Esophagus muscularis mucosa (tissue), 4 donors: ENCODE measurements at places on chromosomes 13 and 19. TPM values are rescaled to one million over a fixed set of nuclear protein-coding genes. Genes with fewer than 3 reads are reported as not detected.

DNA sequence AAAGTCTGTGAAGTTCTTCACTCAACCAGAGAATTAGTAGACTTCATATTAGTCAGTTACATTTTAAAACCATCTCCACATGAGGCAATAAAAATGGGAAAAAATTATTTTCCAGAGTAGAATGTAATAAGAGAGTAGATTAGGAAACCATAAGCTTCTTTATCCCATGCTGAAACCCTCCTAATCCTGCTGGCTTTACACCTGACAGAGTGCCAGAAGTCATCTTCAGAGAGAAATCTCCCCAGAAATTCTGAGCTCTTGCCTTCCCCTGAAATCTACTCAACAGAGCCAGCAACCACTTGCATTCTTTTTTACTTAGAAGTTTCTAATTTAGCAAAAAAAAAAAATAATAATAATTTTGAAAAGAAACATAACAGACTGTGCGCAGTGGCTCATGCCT lies 279.9 kb downstream of the NHLRC3 start:
- no peak overlapping the region for H3K27ac ChIP-seq
- DNase-seq = no peak
- peaks cover 50% of the 10 kb centered on the region for H3K4me1 ChIP-seq
- H3K4me3 ChIP-seq = no peak overlapping the region
- H3K27me3 ChIP-seq = no peaks in the 10 kb centered on the region
- no peaks in the 10 kb centered on the region for H3K36me3 ChIP-seq

GRCh38 chr13:67048084-67048820 lies 181.9 kb downstream of the PCDH9 start:
- no peaks in the 10 kb centered on the region for H3K36me3 ChIP-seq
- no peak for DNase-seq
- H3K27ac ChIP-seq = no peak overlapping the region

DNA sequence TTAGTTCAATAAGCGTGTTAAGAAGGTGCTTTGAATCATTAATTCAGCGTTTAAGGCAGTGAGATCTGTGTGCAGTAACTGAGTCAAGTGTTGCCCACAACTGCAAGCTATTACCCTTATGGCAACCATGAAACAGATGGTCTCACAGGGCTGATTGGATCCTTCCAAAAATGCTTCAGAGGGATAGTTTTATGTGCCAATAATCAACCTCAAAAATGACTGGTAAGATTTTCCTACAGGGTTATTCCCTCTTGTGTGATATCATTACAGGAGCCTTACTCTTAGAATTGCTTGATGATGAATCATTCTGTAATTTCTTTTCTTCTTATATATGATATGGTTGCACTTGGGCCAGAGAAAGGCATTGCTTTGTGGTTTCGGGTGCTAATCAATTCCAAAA lies 1299.2 kb upstream of the ATXN8OS start:
- no peak overlapping the region for H3K27ac ChIP-seq
- no peaks in the 10 kb centered on the region for H3K4me1 ChIP-seq
- no peaks in the 10 kb centered on the region for H3K27me3 ChIP-seq
- DNase-seq = no peak
- no peaks in the 10 kb centered on the region for H3K36me3 ChIP-seq

DMWD gene
- 64.8 TPM for total RNA-seq

GRCh38 chr13:114104655-114105520 lies 27.5 kb downstream of the RASA3 start:
- H3K4me1 ChIP-seq = peaks cover 69% of the 10 kb centered on the region
- no peak for DNase-seq
- no peak overlapping the region for H3K4me3 ChIP-seq

MADCAM1 gene
- total RNA-seq = not detected

PRKCG gene
- not detected for total RNA-seq

PGLYRP1 gene
- total RNA-seq = not detected

SARS2 gene
- 6.8 TPM for total RNA-seq

LCP1 gene
- total RNA-seq = 11.9 TPM

- H3K27ac ChIP-seq = no peak overlapping the region
- no peaks in the 10 kb centered on the region for H3K36me3 ChIP-seq
- H3K4me1 ChIP-seq = peaks cover 23% of the 10 kb centered on the region
- no peak overlapping the region for H3K4me3 ChIP-seq
- DNase-seq = no peak
Observed at GRCh38 chr13:74064805-74065312, 69.3 kb downstream of the KLF12 start.

GRCh38 chr13:44617648-44618047 lies 41.5 kb upstream of the TSC22D1 start:
- H3K4me1 ChIP-seq = no peaks in the 10 kb centered on the region
- H3K36me3 ChIP-seq = no peaks in the 10 kb centered on the region
- H3K4me3 ChIP-seq = no peak overlapping the region
- DNase-seq = no peak
- H3K27ac ChIP-seq = no peak overlapping the region
- H3K27me3 ChIP-seq = no peaks in the 10 kb centered on the region

GRCh38 chr13:77515785-77516184 lies 19.7 kb upstream of the SCEL start:
- no peak overlapping the region for H3K27ac ChIP-seq
- no peak overlapping the region for H3K4me3 ChIP-seq
- no peak for DNase-seq
- H3K36me3 ChIP-seq = no peaks in the 10 kb centered on the region

EMP3 gene
- total RNA-seq = 59.8 TPM

GRCh38 chr13:53343361-53343744 lies 314.7 kb downstream of the OLFM4 start:
- no peaks in the 10 kb centered on the region for H3K27me3 ChIP-seq
- no peaks in the 10 kb centered on the region for H3K4me1 ChIP-seq
- H3K27ac ChIP-seq = no peak overlapping the region
- H3K36me3 ChIP-seq = no peaks in the 10 kb centered on the region
- DNase-seq = no peak
- H3K4me3 ChIP-seq = no peak overlapping the region

DNA sequence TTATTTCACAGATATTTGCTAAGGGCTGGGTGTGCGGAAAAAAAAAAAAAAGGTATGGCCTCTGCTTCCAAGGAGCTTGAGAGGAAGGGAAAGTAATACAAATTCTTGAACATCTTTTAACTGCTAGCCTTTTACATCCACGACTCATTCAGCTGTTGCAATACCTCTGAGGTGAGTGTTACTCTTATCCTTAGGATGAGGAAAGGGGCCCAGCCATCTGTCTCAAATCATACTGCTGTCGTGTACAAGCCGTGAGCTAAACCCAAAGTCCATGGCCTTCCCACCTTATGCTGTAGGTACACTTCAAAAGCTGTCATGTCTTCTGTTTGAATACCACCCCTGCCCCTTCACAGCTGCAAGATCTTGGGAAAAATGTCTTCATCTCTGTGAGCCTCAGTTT lies 146.8 kb downstream of the KCNRG start:
- no peak for DNase-seq
- H3K4me3 ChIP-seq = no peak overlapping the region
- no peaks in the 10 kb centered on the region for H3K27me3 ChIP-seq
- H3K36me3 ChIP-seq = no peaks in the 10 kb centered on the region
- H3K27ac ChIP-seq = no peak overlapping the region
- no peaks in the 10 kb centered on the region for H3K4me1 ChIP-seq

DNA sequence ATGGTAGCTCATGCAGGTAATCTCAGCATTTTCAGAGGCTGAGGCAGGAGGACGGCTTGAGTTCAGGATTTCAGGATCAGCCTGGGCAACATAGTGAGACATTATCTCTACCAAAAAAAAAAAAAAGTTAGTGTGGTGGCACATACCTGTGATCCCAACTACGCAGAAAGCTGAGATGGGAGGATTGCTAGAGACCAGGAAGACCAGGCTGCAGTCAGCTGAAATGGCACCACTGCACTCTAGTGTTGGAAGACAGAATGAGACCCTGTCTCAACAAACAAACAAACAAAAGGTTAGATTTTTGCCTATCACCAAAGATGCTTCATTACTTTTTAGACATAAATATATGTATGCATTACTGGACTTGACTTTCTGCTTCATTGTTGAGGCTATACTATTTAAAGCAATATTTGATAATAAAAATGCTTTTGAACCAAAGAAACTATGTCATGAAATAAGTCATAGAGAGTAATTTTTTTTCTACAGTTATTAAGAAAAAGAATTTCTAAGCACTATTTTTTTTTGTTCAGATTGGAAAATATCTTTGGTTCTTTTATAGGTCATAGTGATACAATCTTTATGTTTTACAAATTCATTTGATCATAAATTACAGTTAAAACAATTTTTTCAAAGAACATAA lies 1180.1 kb upstream of the ATXN8OS start:
- no peak overlapping the region for H3K4me3 ChIP-seq
- H3K27me3 ChIP-seq = no peaks in the 10 kb centered on the region
- H3K36me3 ChIP-seq = no peaks in the 10 kb centered on the region
- DNase-seq = no peak
- no peaks in the 10 kb centered on the region for H3K4me1 ChIP-seq
- H3K27ac ChIP-seq = no peak overlapping the region

- no peaks in the 10 kb centered on the region for H3K4me1 ChIP-seq
- H3K4me3 ChIP-seq = no peak overlapping the region
- H3K27me3 ChIP-seq = peaks cover 89% of the 10 kb centered on the region
- H3K36me3 ChIP-seq = no peaks in the 10 kb centered on the region
Observed at GRCh38 chr19:53041366-53041765, 3.2 kb upstream of the ERVV-2 start.

DNA sequence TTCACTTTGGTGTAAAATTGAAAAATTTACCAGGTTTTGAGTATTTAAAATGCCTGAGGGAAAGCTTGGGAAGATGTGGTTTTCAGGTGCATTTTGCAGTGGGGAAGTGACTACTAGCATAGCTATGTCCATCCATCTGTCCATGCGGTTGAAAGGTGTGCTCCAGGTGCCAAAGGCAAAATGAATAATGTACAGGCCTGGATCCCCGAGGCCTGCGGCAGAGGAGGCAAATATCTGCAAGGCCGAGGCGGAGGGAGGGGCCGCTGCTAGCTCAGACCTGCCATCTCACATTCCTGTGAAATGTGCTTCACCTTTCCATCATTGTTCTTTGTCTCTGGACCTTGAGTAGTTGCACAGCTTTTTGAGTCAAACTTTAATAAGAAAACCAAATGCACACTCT lies 65.5 kb downstream of the ERCC5 start:
- no peak for DNase-seq
- H3K36me3 ChIP-seq = no peaks in the 10 kb centered on the region
- H3K4me1 ChIP-seq = no peaks in the 10 kb centered on the region
- H3K27me3 ChIP-seq = no peaks in the 10 kb centered on the region
- H3K4me3 ChIP-seq = no peak overlapping the region
- H3K27ac ChIP-seq = no peak overlapping the region

SIGLEC5 gene
- total RNA-seq = 0.83 TPM

- H3K27ac ChIP-seq = peak overlapping the region; percentile 80
- H3K27me3 ChIP-seq = no peaks in the 10 kb centered on the region
- peaks cover 69% of the 10 kb centered on the region for H3K4me1 ChIP-seq
Observed at GRCh38 chr19:15404097-15404779, 14.6 kb downstream of the AKAP8L start.

GRCh38 chr19:53554804-53555203 lies 16.9 kb downstream of the ZNF331 start:
- no peaks in the 10 kb centered on the region for H3K27me3 ChIP-seq
- H3K27ac ChIP-seq = peak overlapping the region; percentile 90
- peaks cover 8% of the 10 kb centered on the region for H3K4me1 ChIP-seq
- H3K4me3 ChIP-seq = peak overlapping the region; percentile 55
- DNase-seq = no peak

DNA sequence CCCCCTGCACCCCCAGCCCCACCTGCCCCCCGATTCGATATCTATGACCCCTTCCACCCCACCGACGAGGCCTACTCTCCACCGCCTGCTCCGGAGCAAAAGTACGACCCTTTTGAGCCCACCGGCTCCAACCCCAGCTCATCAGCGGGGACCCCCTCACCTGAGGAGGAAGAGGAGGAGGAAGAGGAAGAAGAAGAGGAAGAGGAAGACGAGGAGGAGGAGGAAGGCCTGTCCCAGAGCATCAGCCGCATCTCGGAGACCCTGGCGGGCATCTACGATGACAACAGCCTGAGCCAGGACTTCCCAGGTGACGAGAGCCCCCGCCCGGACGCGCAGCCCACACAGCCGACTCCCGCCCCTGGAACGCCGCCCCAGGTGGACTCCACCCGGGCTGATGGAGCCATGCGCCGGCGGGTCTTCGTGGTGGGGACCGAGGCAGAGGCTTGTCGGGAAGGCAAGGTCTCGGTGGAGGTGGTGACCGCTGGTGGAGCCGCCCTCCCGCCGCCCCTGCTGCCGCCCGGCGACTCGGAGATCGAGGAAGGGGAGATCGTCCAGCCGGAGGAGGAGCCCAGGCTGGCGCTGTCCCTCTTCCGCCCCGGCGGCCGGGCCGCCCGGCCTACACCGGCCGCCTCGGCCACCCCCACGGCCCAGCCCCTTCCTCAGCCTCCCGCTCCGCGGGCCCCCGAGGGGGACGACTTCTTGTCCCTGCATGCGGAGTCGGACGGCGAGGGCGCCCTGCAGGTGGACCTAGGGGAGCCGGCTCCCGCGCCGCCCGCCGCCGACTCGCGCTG lies 9.2 kb downstream of the SCAF1 start:
- DNase-seq = no peak
- no peak overlapping the region for H3K4me3 ChIP-seq
- H3K27ac ChIP-seq = no peak overlapping the region
- H3K36me3 ChIP-seq = peaks cover 97% of the 10 kb centered on the region
- no peaks in the 10 kb centered on the region for H3K27me3 ChIP-seq
- no peaks in the 10 kb centered on the region for H3K4me1 ChIP-seq

CRB3 gene
- 1.8 TPM for total RNA-seq

GRCh38 chr19:39207293-39207836 lies 3.3 kb upstream of the SYCN start:
- H3K4me1 ChIP-seq = no peaks in the 10 kb centered on the region
- H3K4me3 ChIP-seq = no peak overlapping the region
- peaks cover 16% of the 10 kb centered on the region for H3K27me3 ChIP-seq

ZNF665 gene
- total RNA-seq = 2.9 TPM

MEIS3 gene
- 31.6 TPM for total RNA-seq

DNA sequence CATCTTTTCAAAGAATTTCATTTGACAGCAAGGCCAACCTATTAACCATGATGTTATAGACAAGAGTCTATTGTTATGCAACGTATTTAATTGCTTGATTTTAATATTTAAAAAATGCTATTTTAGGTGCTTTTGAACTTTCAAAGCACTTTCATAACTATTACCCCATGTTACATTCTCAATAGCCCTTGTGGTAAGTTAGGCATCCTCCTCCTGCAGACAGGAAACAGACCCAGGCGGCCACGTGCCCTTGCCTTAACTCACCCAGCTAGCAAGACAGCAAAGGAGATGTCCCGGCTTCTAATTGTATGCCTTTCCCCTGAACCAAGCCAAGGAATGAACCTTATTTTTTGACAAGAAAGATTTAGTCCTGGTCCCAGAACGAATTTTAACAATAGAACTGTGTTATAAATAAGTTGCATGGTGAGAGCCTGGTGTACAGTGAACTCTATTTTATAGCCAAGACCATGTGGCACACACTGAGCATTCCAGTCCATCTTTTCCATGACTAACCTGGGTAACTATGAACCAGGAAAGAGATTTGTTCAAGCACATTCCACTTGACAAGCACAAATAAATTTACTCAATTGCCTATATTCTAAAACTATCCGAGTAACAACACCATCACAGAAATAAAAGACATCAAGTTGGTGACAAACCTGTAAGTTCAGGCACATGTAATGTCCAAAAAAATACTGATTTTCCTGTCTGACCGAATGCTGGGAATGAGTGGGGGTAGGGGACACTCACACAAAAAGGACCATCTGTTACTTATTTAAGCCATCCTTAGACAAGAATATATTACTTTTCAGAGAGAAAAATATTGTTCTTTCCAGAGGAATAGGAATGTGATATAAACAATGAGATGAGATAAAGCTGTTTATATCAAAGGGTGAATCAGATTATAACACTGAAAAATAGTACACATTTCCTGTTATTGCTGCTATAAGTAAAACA lies 163.0 kb downstream of the EFNB2 start:
- no peaks in the 10 kb centered on the region for H3K27me3 ChIP-seq
- no peaks in the 10 kb centered on the region for H3K36me3 ChIP-seq
- no peak overlapping the region for H3K4me3 ChIP-seq
- no peak for DNase-seq
- H3K4me1 ChIP-seq = peaks cover 14% of the 10 kb centered on the region
